Activated CD4-positive, alpha-beta T cell treated with anti-CD3 and anti-CD28 coated beads for 36 hours (primary cell): ENCODE measurements at places on chromosomes 1 and 21. TPM values are rescaled to one million over a fixed set of nuclear protein-coding genes. Genes with fewer than 3 reads are reported as not detected.
A peak's percentile ranks its signal among the peaks of the same experiment; 100 is the strongest.

DNA sequence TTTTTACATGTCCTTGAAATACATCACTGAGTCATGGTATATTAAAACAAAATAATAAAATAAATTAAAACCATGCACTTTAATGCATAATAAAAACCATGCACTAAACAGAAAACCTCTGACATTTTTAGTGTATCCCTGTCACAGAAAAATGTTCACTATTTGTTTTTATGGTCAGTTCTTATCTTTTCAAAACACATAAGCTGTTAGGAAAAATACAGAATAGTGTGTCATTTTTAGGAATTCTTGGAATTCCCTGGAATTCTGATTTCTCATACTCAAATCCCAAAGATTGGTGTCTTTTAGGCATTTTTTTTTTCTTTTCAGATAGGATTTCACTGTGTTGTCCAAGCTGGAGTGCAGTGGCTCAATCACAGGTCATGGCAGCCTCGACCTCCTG is 25.1 kb upstream of the TINAGL1 start:
- H3K27ac ChIP-seq: no peak overlapping the region
- H3K4me3 ChIP-seq: no peak overlapping the region
- no peaks in the 10 kb centered on the region for H3K36me3 ChIP-seq
- peaks cover 9% of the 10 kb centered on the region for H3K4me1 ChIP-seq
- H3K27me3 ChIP-seq: peaks cover 8% of the 10 kb centered on the region

UBIAD1 gene
- 32.0 TPM for total RNA-seq

GRCh38 chr1:54122992-54123391 is 29.8 kb downstream of the CDCP2 start:
- no peak overlapping the region for H3K27ac ChIP-seq
- peaks cover 4% of the 10 kb centered on the region for H3K4me1 ChIP-seq
- DNase-seq: no peak
- H3K4me3 ChIP-seq: no peak overlapping the region
- H3K36me3 ChIP-seq: no peaks in the 10 kb centered on the region
- no peaks in the 10 kb centered on the region for H3K27me3 ChIP-seq

DNA sequence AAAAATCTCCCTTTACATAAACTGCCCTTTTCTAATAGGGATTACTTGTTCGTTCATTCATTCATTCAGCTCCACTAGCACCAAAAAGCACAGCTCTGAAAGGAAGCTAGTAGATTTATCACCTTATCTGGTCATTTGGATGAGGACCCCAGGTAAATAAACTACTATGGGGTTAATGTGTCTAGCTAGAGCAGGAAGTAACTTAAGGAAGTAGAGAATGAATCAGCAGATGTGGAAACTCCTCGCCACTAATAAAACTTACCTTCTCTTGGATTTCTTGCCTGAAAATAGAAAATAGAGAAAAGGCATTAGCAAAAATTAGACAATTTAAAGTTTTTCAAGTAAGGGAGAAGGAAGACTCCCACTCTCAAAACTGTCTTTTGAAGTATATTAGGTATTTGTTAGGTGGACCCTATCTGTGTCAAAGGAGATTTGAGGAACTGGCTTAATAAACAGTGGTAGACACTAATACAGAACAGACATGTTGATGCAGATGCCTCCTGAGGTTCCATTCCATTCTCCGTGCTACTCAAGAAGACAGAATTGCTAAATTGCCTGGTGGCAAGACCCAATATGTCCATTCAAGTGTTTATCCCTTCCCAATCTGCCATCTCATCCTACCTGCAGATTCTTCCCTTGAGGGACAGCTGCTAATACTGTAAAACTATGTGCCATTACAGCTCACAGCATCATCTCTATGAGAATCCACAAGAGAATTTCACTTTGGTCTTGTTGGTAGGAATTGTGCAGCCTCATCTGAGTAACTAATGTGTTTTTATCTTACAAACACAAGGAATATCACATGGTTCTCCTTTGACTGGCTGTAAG is 14.9 kb downstream of the SELL start:
- H3K27ac ChIP-seq: peak overlapping the region; percentile 85
- no peak for DNase-seq
- H3K4me1 ChIP-seq: peaks cover 96% of the 10 kb centered on the region
- H3K4me3 ChIP-seq: no peak overlapping the region
- no peaks in the 10 kb centered on the region for H3K27me3 ChIP-seq

DNA sequence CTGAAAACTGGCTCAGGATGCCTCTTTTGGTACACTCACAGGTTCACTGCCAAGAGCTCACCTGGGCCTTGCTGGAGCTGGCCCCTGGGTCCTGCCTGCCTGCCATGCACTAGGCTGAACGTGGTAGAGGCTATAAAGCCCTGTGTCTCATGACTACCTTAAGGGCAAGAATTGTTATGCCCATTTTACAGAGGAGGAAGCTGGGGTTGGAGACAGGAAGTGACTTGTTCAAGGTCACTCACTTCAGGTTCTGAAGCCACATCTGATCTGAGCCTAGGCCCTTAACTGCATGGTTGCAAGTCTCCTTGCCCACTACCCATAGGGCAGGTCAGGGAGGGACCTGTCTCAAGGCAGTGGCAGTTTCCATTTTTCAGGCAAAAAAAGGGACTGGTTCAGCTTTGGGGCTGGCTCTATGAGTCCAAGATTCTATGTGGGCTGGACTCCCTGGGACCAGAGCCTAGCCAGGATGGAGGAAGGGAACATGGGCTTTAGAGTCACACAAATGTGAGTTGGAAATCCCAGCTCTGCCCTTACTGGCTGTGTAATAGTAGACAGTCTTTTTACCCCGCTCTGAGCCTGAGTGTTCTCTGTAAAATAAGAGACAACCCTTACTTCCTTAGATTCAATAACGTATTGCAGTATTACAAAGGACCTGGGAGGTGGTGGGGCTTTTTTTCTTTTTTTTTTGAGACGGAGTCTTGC is 7.8 kb downstream of the STK40 start:
- no peaks in the 10 kb centered on the region for H3K27me3 ChIP-seq
- no peak for DNase-seq
- peak overlapping the region; percentile 72 for H3K27ac ChIP-seq
- H3K4me1 ChIP-seq: peaks cover 77% of the 10 kb centered on the region
- no peak overlapping the region for H3K4me3 ChIP-seq

LMO4 gene
- total RNA-seq: 10.2 TPM

ST6GALNAC5 gene
- total RNA-seq: not detected

DNA sequence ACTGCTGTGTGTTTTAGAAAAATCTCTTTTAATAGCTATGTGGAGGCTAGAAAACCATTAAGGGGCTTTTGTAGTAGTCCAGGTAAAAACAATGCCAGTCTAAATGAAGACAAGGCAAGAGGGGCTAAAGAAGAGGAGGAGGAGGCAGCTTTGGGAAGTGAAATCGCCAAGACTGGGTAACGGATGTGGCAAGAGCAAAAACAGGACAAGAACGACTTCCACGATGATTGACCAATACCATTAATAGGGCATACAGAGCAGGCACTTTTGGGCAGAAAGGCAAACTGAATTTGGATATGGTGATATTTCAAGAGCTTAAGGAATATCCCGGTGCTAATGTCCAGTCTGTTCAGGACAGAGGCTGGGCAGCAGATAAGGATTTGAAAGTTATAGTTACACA is 22.0 kb downstream of the COA6 start:
- H3K36me3 ChIP-seq: peaks cover 31% of the 10 kb centered on the region
- no peak for DNase-seq
- H3K27ac ChIP-seq: no peak overlapping the region
- no peak overlapping the region for H3K4me3 ChIP-seq

DNA sequence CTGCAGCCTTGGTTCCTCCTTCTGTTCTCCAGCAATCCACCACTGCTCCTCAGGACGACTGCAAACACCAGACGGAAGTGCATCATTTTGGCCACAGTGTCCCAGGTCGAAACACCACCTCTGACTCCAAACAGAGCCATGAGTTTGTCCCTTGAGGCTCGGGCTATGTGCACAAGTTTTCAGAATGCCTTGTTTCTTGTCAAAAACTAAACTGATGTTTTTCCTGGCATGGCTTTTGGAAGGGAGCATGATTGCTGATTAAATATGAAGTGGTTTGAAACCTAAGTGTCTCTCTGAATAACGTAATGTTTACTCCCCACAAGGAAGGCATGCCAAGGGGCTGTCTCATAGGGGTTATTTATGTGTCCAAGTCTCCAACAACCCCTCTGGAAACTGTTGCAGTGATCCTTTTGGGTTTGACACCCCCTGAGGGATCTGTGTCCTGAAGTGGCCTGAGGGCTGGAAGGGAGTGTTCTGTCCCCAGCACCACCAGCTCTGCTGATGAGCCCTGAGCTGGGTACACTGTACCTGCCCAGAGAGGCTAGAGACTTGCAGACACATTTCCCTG is 132.7 kb downstream of the PLPP3 start:
- H3K4me1 ChIP-seq: no peaks in the 10 kb centered on the region
- no peaks in the 10 kb centered on the region for H3K27me3 ChIP-seq
- DNase-seq: no peak
- no peak overlapping the region for H3K4me3 ChIP-seq
- no peaks in the 10 kb centered on the region for H3K36me3 ChIP-seq
- H3K27ac ChIP-seq: no peak overlapping the region

OLFML2B gene
- 0.14 TPM for total RNA-seq

GRCh38 chr1:235169986-235170385 is 8.9 kb upstream of the RBM34 start:
- H3K4me3 ChIP-seq: no peak overlapping the region
- no peaks in the 10 kb centered on the region for H3K4me1 ChIP-seq
- H3K36me3 ChIP-seq: peaks cover 25% of the 10 kb centered on the region
- no peak for DNase-seq

DNA sequence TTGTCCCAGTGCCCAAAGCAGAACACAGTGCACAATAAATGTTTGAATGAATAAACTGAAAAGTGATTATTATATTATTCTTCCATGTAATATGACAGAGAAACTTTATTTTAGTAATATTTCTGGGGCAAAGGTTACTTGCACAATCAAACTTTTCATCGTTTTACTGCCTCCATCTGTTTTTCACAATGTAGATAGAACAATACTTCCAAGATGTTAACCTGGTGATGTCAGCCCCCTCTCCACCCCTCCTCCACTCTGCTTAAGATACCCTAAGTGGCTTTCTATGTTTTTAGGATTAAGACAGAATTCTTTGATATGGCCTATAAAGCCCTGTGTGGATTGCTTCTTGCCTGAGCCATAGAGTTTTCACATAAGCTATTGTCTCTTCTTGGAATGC is 13.8 kb upstream of the NTMT2 start:
- no peak overlapping the region for H3K4me3 ChIP-seq
- DNase-seq: no peak
- no peaks in the 10 kb centered on the region for H3K4me1 ChIP-seq
- H3K27me3 ChIP-seq: peaks cover 5% of the 10 kb centered on the region

GRCh38 chr1:248814351-248814750 is 11.4 kb downstream of the SH3BP5L start:
- H3K36me3 ChIP-seq: peaks cover 30% of the 10 kb centered on the region
- no peak overlapping the region for H3K27ac ChIP-seq

PCSK9 gene
- not detected for total RNA-seq

DNA sequence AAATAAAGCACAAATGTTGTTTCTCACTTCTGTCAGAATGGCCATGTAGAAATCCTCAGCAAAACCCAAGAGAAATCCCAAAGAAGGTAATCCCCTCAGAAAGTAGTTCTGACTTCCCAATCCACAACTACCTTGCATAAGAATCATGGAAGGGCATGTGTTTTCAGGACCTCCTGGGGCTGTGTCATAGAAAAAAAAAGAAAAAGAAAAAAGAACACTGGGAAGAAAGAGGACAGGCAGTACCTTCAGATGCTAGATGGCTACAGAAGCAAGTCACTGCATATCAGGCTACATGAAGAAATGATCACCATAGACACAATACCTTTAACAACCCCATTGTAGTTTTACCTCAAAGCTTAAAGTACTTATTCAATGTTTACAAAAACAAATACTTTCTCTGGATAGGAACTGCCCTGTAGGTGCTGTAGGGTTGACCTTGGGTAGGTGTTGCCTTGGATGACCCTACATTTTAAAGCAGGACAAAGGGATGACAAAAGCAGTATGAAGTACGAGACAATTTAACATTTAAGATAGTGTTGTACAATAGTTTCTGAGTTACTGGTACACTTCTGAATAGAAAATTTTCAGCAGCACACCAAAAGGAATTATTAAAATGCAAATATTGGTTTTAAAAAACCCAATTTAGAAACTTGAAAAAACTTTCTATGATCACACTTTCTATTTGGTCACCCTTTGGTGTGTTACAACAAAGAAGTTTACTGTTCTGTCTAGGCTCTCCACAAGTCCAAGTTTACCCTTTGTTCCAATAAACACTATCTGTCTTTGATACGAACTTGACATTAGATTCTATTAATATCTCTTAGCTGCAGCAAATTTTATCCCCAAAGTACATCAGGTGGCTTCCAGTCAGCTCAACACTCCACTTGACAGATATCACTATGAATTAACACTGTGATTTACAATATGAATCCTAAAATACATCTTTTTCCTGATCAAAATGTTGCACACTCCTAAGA is 5.0 kb downstream of the TRIT1 start:
- no peak for DNase-seq
- no peak overlapping the region for H3K27ac ChIP-seq
- H3K4me1 ChIP-seq: peaks cover 45% of the 10 kb centered on the region
- no peaks in the 10 kb centered on the region for H3K27me3 ChIP-seq
- no peak overlapping the region for H3K4me3 ChIP-seq
- H3K36me3 ChIP-seq: peaks cover 36% of the 10 kb centered on the region

DNA sequence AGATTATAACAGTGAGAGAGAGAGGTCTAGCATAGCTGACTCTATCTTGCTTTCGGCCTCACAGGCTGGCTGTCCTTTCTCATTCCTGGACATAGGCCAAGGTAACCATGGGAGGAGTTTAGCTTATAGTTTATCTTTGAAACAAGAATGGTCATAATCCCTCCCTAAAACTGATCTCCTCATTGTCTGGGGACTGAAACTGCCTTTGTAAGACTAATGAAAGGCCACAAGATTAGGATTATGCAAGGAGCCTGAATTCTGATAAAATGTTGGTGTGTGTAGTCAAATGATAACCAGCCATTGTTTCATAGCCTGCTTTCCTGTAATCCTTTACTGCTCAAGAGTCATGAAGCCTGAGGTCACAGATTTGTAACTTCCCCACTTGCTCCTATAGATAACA is 131.9 kb upstream of the LYPLAL1 start:
- H3K4me3 ChIP-seq: no peak overlapping the region
- no peaks in the 10 kb centered on the region for H3K27me3 ChIP-seq
- H3K36me3 ChIP-seq: no peaks in the 10 kb centered on the region
- DNase-seq: no peak

TCHH gene
- total RNA-seq: 0.05 TPM

SLC22A15 gene
- total RNA-seq: 0.25 TPM

DNA sequence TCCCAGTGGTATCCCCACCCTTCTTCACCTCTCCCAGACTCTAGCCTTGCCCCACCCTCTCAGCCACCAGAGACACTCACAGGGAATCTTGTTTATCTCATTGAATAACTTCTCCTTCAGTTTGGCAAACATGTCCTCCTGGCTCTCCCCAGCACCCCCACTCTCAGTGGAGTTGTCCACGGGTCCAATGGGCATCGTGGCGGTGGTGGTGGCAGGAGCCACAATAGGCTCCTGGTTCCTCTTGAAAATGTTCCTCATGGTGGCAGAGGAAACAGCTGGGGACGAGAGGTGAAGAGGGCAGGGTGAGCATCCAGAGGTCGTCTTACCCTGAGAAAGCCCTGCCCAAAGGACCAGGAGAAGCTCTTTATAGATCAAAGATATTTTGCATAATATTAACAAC is 104.7 kb downstream of the SYT2 start:
- no peak overlapping the region for H3K4me3 ChIP-seq
- no peak for DNase-seq
- H3K36me3 ChIP-seq: peaks cover 4% of the 10 kb centered on the region

NUAK2 gene
- 2.3 TPM for total RNA-seq

- DNase-seq: no peak
- peaks cover 9% of the 10 kb centered on the region for H3K4me1 ChIP-seq
- H3K4me3 ChIP-seq: no peak overlapping the region
- peaks cover 6% of the 10 kb centered on the region for H3K27me3 ChIP-seq
- H3K27ac ChIP-seq: no peak overlapping the region
These were observed 62.9 kb downstream of the RIPK4 start for GRCh38 chr21:41703857-41704501.
